ENCODE measurements at places on chromosomes 6 and 20.

- DNase-seq: no peak
Measured at GRCh38 chr6:85458184-85458583, 8.3 kb downstream of the NT5E start.

- peak; percentile 9 for DNase-seq
Measured at GRCh38 chr6:128882991-128883611, at the start of gene LAMA2. LAMA2 (plus strand) TSS chr6:128883138; CDS start chr6:128883246, 108 bp downstream.

DNA sequence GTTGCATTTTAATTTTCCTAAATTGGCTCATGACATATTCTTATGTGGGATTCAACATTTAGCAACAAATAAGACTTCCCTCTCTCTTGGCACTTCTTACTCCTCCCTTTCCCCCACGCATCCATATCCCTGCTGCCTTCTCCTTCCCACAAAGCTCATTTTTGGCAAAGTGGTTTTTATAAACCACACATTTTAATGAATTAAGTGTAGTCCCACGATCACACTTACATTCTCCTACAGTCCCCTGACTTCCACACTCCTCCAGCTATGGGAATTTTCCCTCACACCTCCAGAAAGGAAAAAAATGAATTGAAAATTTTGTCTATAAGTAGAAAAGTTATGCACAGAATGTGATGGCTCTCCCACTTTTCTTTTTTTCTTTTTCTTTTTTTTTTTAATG, 345.0 kb downstream of the CD83 start:
- DNase-seq: no peak

DNA sequence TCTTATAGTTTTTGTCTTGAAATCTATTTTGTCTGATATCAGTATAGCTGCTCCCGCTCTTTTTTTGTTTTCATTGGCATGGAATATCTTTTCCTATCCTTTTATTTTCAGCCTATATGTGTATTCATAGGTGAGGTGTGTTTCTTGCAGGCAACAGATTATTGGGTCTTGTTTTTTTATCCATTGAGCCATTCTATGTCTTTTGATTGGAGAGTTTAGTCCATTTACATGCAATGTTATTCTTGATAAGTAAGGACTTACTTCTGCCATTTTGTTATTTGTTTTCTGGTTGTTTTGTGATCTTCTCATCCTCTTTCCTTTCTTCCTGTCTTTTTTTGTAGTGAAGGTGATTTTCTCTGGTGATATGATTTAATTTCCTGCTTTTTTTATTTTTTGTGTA, 24.0 kb upstream of the GRM4 start:
- no peak for DNase-seq

- DNase-seq: peak; percentile 28
Measured at GRCh38 chr6:37303891-37304503, 46.1 kb upstream of the TMEM217 start.

DNA sequence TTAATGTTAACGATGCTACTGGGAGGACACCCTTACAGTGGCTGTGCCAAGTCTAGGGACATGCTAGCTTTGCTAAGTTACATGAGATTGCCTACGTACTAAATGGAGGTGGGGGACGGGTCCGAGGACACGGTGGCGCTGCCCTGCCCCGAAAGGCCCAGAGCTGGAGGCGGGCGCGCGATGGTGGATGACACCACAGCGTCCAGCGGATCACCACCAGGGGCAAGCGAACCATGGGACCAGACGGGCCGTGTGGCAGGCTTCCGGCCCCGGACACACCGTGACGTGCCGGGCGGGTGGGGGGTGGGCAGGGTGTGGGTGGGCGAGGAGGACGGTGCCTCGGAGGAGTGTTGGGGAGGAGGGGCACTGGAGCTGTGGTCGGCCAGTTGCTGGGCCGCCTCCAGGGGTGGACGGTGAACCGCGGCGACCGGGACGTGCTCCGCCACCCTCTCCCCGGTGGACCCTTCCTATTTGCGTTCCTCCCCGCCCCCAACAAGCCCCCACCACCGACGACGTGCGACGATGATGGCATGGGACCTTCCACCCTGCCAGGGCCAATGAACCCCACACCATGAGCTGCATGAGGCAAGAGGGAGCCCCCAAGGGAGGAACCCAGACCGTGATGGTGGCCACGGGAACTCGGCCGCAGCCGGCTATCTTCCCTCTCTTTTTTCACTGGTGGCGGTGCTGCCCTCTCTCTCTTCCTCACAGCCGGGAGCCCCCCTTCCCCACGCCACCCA, 773.3 kb upstream of the DEFB115 start:
- DNase-seq: no peak

DNA sequence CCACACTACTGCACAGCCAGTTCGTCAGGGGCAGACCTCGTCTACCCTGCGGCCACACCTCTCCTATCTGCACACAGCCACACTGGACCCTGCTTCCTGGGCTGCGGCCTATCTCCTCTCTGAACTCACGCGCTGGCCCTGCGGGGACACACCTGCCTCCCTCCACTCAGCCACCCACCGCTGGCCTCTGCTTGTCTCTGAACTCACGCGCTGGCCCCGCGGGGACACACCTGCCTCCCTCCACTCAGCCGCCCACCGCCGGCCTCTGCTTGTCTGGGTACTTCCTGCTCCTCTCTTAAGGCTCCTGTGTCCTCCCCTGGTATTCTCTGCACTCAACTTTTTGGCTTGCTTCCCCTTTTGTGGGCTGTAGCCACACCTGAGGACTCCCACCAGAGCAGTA, 52.3 kb downstream of the HUS1B start:
- no peak for DNase-seq

- DNase-seq: no peak
Measured at GRCh38 chr20:10508468-10509251, 73.6 kb downstream of the SLX4IP start.

GRCh38 chr6:91155129-91155785, 568.4 kb upstream of the MAP3K7 start:
- no peak for DNase-seq

- no peak for DNase-seq
Measured at GRCh38 chr6:159933077-159933476, 35.8 kb upstream of the IGF2R start.

- DNase-seq: no peak
Measured at GRCh38 chr6:30793521-30794194, 49.3 kb upstream of the IER3 start.

DNA sequence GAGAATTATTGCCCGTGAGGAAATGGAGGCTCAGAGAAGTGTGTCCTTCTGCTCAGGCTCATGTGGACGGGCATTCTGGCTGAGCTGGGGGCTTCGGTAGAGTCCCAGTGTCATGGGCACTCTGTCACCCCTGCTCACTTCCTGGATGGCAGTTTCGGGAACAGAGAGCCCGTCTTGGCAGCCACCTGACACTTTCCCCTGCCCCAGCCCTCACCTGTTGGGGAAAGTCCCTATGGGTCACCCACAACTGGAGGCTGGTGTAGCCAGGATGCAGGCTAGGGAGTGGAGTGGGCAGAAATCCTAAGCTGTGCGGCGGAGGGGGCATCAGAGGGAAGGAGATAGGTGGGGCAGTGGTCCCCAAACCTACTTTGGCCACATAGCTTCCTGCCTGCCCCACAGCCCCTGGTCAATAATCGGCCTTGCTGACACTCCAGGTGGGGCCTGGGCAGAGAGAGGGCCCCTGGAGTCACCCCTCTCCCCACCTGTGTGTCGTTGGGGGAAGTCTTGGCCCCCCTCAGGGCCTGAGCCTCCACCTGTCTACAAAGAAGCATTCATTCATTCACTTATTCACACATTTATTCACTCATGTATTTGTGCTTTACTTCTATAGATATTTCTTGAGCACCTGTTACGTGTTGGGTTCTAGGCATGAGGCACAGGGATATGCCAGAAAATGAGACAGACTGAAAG, 40.5 kb downstream of the SNAI1 start:
- no peak for DNase-seq

DNA sequence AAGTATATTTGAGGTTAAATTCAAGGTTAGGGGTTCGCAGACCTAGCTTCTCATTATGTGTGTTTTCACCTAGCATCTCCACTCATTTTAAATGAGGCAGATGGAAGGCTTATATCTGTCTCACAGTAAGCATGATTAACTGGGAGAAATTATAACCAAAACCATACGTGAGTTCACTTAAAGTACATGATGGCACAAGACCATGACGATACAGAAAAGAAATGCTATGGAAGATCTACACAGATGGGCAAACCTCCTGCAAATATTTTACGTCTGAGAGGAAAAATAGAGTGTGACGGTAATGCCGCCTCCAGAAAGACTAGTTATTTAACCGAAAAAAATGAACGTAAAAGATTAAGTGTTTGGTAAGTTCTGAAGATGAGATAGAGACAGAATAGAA, 337.8 kb downstream of the FARS2 start:
- no peak for DNase-seq

GRCh38 chr6:159620947-159621346, 72.1 kb downstream of the SOD2 start:
- no peak for DNase-seq

All from amniotic stem cell (primary cell).